ENCODE measurements at places on chromosomes 4 and X.

GRCh38 chrX:123013141-123013540 is 170.9 kb upstream of the GRIA3 start:
- DNase-seq, result no peak

DNA sequence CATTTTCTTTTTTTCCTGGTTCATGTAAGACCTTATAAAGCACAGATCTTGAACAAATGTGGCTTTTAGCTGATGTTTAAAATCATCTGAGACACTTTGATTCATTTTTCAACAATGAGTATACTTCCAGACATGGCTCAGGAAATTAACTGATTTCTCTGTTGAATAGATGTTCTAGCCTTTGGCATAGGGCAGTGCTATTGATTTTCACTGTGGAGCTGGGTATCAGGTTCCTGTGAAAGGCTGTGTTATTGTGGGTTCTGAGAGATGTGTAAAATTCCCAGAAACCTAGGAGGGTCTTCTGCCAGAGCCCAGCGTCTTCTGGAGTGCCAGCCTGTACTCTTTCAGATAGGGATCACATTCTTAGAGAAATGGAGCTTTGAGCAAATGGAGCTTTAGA is 278.9 kb downstream of the EPHA5 start:
- DNase-seq, result no peak

- DNase-seq, result no peak
Observed at GRCh38 chr4:180680305-180680704, 1562.9 kb upstream of the TENM3 start.

- no peak for DNase-seq
Observed at GRCh38 chr4:38266616-38267015, 306.4 kb downstream of the PTTG2 start.

DNA sequence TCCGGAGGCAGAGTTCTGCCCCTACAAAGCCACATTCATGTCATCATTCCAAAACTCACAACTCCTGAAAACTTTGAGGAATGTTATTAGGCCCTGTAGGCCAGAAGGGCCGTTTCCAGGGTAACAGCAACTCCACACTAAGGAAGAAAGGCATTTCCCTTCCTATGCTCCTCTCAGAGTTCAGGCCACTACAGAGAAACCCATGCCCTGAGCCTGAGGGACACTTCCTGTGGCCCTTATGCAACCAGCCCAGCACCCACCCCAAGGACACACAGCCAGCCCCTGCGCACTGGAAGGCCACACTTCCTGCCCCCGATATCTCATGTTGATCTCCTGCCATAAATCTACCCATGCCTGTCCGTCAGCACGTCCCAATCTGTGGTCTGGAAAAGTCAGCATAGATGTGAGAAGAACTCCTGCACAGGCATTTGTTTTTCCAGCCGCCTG is 289.3 kb downstream of the BCOR start:
- DNase-seq, result no peak

DNA sequence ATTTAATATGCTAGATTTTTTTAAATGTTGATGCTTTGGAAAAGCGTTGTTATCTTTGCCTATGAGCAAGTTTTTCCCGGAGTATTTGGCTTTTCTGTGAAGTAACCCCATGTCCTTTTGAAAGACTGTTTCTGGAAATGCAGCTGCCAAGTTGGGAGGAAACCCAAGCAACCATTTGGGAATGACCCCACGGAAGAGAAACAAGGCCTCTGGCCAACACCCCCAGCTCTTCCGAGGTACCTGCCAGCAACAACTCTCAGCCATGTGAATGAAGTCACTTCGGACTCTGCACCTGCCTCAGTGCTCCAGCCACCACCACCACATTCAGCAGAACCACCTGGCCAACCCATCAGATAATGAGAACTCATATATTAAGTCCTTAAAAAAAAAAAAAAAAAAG is 36.2 kb upstream of the DHRSX start:
- DNase-seq, result no peak

DNA sequence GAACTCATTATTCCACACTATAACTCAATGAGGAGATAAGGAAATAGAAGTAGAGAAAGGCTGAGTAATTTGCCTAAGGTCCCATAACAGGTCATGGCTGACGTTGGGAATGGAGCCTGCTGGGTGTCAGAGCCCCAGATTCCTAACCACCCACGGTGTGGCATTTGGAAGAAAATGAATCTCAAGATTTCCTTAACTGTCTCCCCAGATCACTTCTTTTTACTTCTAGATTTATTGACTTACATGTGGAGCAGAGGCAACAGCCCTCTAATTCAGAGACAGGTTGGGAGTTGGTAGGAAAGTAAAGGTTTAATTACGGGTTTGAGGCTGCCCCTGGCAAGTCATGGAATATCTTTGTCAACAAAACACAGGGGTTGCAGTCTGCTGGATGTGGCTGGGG is 134.0 kb downstream of the ARHGAP10 start:
- no peak for DNase-seq

DNA sequence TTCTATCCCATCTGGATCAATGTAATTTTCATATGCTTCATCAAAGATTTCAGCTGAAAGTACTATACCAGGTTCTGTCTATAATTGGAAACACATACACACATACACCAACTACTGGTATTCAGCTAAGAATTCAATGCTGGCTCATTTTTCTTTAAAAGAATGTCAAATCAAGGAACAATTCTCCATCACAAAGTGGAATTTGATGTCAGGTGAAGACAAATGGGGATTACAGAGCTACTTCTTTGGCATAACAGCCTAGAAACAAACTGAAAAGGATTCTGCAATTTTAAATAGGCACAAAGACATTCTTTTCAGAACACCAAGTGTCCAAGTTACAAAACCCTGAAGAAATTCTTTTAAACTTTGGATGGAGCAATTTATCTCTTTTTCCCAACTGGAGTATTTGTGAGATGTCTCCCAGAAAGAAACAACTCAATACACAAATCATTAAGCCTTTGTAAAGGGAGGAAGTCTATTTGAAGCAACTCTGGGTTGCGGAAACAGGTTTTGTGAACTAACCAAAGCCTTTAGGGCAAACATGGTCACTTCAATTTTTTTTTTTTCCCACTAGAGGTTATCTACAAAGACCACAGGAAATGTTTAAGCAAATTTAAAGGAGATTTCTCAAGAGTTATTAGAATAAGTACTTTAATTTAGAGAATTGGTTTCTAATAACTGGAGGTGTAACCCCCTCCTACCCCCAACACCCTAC is 1.9 kb upstream of the FAM9C start:
- DNase-seq, result no peak

- DNase-seq, result no peak
Observed at GRCh38 chrX:103565752-103566151, 19.6 kb upstream of the TCEAL4 start.

GRCh38 chr4:66544281-66544680 is 874.0 kb upstream of the EPHA5 start:
- DNase-seq, result no peak

GRCh38 chr4:6923507-6923906 is 13.9 kb downstream of the TBC1D14 start:
- DNase-seq, result no peak

GRCh38 chrX:130083656-130084382 is 26.5 kb downstream of the ELF4 start:
- DNase-seq, result no peak

- DNase-seq, result no peak
Observed at GRCh38 chrX:47568656-47569295, 7.8 kb downstream of the ARAF start.

DNA sequence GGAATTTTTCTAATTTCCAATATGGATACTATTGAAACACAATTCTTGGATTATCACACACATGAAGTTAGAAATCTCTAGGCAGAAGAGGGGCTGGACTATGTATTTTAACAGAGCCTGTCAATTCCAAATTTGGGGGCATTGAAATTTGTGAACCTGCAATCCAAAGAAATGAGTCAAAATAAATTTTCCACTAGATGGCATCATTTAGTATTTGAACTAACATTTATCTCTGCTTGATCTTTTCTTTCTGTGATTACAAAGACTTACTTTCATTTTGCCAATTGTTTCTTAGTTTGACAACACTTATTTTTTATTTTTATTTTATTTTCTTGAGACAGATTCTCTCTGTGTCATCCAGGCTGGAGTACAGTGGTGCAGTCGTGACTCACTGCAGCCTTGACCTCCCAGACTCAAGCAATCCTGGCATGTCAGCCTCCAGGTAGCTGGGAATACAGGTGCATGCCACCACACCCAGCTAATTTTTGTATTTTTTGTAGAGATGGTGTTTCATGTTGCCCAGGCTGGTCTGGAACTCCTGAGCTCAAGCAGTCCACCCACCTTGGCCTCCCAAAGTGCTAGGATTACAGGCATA is 2.7 kb upstream of the PYURF start:
- no peak for DNase-seq

DNA sequence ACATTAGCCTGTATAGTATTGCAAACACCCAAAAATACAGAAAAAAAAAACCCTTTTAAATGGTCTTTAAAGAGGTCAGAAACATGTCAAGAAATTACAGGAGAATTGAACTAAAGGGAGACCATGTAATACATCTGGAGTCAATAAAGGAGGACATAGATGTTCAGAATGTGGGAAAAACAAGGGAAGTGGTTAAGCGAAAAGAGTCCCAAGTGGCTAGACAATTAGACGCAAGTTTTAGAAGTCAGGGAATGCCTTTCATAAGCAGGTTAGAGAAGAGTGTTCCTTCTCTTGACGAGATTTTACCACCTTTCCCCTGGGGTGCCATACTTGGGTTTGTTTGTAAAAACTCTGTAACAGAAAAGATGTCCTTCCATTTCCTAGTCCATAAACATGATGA is 7.8 kb downstream of the LNX1 start:
- DNase-seq, result no peak

DNA sequence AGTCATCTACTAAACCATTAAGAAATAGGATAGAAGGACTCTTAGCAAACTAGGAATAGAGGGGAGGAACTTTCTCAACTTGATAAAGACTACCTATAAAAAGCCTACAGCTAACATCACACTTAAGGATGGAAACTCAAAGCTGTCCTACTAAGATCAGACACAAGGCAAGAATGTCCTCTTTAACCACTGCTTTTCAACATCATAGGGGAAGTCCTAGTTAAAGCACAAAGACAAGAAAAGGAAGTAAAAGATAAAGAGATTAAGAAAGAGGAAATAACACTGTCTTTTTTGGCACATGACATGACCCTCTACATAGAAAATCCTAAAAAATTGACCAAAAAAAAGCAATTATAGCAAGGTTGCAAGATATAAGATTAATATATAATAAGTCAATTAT is 136.6 kb downstream of the FBXW7 start:
- no peak for DNase-seq

Measured in T-helper 22 cell (primary cell).